ENCODE measurements at places on chromosomes 4 and X.
A peak's percentile ranks its signal among the peaks of the same experiment; 100 is the strongest.

DNA sequence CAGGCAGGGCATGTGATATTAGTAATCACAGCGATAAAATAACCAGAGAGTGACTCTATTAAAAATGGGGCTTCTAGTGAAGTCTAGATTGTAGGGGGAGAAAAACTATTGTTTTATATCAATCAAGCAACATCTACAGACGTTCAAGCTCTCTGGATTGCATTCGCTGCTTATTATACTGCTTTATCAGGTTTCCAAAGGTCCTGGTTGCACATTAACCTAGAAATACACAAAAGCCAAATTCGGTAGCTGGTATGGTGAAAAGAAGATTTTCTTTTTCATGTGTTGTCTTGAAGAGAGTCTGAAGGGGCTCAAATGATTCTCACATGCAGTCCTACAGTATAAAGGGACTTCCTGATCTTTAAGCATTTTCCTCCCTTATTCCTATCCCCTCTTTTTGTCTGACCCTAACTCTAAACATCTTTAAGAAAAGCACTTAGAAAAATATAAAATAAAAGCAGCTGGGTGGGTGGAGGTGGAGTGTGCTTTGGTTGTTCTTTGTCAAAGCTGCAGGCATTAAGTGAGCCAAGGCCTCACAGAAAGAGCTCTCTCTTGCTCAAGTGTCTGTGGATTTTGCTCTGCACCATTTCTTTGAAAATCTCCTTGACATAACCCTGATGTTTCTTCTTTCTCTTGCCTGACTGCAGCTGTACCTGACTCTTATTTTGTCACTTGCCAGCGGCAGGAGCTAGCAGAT lies 46.1 kb downstream of the MID1IP1 start:
- DNase-seq = no peak

- peak; percentile 43 for DNase-seq
Observed at GRCh38 chr4:157389741-157390140, 169.2 kb downstream of the GRIA2 start.

DNA sequence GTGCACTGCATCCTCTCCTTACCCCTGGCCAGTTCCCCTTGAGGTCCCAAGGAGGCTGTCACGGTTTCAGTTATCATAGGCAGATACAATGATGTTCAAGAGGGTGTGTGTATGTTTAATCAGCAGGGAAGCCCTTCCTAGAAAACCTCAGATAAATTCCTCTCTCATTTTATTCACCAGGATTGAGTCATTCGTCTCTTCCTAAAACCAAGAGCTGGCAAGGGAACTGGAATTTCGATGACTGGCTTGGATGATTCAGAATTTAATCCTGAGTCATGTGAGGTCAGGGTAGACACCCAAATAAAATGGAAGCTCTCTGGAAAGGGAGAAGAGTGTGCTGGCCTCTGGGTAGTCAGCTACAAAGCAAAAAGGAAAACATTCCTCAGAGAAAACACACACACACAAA lies 106.2 kb upstream of the RAPGEF2 start:
- peak; percentile 23 for DNase-seq

DNA sequence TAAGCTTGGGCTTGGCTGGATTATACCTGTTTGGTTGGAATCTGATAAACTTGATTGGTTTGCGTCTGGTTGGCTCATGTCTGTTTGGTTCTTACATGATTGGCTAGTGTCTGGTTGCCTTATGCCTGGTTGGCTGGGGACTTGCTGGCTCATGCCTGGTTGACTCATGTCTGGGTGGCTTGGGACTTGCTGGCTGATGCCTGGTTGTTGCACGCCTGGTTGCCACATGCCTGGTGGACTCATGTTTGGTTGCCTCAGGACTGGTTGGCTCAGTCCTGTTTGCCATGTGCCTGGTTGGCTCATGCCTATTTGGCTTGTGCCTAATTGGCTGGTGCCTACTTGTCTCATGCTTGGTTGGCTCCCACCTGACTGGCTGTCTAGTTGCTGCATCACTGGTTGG lies 104.5 kb downstream of the APOOL start:
- DNase-seq = no peak

- no peak for DNase-seq
Observed at GRCh38 chrX:30992381-30992904, 79.4 kb downstream of the FTHL17 start.

GRCh38 chr4:124189545-124189944 lies 523.0 kb downstream of the ANKRD50 start:
- DNase-seq = no peak

DNA sequence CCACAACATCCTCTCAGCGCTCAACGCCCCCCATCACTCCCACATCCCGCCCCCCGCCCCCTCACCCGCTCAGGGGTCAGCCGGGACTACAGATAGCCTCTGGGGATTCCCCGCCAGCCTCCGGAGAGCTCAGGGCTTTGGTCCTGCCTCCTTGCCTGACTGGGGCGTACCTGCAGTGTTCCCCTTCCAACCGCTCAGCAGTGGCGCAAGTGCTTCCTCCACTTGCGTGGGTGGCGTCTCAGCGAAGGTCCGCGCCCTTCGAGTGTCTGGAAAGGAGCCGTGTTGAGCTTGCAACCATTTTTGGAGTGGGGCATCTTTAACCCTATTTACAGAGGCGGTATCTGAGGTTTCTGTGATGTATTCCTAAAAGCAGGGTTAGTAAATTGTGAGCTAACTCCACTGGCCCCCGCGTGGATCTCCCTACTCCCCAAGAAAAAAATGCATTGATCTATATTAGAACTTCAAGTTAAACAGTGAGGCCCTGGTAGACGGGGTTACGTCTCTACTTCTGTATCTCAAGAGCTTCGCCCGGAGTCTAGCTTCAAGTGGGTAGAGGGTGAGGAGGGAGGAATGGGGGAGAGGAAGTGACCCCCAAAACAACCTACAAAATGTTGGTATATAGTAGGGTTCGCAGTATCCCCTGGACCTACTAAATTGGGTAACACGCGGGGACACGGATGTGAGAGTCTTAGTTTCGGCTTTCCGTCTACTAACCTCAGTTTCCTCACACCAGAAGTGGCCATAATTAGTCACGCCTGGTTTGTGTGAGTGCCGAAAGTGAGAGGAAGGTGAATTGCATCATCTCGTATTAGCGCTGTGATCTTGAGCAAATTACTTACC lies 16.1 kb downstream of the NKX3-2 start:
- no peak for DNase-seq

GRCh38 chr4:28435314-28435713 lies 1574.7 kb downstream of the STIM2 start:
- DNase-seq = peak; percentile 49

DNA sequence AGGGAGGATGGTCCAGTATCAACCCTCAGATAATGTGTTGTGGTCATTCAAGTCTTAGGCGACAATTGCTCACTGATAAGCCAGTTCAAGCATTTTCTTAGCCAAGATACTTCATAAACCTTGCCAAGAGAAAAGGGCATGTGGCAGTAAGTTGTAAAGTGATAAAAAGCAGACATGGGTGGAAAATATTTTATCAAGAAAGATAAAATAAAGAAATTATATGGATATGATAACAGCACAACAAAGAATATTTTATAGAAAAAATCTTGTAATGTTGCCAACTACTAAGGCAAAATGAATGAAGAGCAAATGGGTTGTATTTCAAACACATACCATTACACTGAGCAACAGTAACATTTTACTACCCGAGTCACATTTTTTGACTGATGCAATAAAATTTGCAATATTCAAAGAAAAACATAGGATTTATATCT lies 217.4 kb upstream of the PITX2 start:
- DNase-seq = no peak

GRCh38 chr4:74014332-74014731 lies 15.9 kb upstream of the CXCL5 start:
- no peak for DNase-seq

DNA sequence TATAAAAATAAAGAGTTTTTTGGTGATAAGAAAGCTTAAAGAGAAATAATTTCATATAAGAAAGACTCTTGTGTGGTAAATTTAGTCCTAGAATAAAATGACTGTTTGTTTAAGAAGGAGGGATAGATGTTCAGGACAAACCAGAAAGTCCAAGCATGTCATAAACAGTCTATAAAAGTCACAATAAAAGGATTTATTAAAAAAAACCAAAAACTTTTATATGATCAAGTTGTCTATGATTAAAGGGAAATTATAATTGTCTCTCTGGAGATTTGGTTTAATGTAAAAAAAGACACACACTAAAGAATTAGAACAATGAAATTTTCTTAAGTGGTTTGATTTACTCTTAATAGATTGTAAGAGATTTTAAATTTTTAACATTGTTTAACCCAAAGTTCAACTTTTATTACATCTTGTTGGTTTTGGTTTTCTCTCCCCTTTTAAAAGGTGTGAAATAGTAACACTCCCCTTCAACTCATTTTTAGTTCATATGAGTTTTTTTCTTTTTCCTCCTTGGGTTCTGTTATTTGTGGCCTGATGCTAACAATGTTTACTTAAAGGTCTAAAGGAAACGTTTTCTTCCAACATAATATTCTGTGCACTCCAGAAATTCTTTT lies 89.7 kb downstream of the PDHA2 start:
- no peak for DNase-seq

DNA sequence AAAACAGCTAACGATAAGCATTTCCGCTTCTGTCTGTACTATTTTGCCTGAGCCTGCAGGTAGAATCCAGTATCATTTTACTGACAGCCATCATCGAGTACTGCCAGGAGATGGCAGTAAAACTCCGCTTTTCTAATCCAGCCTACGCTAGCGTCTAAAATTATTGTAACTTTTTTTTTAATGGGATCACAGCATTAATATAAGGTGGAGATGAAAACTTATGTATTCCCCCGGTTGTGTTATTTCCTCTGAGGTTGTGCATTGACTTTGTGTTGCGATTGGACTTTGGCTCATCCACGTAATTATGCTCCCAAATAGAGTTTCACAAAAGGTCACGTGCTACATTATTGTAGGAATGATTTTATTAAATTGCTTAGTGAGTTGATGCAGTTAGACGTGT lies 248.1 kb downstream of the C4orf33 start:
- peak; percentile 51 for DNase-seq

- peak; percentile 18 for DNase-seq
Observed at GRCh38 chrX:8743126-8743732, 11.3 kb upstream of the ANOS1 start.

- DNase-seq = no peak
Observed at GRCh38 chr4:118762730-118763477, 73.0 kb downstream of the SEC24D start.

DNA sequence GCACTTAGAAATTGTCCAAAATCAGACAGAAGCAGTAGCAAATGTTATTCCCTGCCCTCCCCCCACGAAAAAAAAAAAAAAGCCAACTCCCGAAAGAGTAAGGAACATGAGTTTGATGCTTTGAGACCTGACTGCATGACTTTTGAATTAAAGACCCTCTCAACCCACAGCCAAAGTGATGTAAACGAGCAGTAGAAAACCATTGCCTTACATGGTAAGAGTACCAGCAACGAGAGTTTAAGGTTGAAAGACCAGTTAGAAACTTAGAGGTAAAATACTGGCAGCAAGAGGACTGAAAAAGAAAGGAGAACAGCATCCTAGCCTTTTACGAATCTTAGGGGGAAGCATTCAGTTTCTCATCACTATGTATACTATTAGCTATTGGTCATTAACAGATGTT lies 10.0 kb upstream of the ANXA10 start:
- no peak for DNase-seq

DNA sequence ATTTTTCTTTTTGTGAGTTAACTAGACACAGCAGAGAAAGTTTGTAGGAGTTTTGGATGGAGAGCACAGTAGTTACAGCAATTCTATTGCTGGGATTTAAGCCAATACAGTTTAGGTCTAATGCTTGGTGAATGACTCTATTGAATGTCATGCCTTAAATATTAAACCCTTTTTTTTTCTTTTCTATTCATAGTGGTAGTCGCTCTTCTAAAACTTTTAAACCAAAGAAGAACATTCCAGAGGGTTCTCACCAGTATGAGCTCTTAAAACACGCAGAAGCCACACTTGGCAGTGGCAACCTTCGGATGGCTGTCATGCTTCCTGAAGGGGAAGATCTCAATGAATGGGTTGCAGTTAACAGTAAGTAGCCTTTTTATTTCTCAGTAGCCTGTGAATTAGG lies 34.8 kb upstream of the DCK start:
- no peak for DNase-seq

DNA sequence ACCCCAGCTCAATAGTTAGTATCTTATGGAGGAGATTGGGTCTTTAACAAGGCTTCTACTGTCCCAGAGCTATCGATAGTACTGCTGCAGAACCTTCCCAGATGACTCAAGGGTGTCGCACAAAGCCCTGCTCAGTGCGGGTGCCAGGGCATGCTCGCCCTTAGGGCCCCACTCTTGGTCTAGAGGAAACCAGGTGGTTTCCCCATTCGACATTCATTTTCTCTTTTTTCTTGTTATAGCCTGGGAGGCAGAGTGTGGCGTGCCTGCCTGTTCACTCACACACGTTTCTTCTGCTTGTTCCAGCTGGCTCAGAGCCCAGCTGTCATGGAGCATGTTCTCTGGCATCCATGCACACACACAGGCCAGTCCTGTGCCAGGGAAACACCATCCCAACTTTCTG lies 144.5 kb downstream of the SMIM20 start:
- peak; percentile 78 for DNase-seq

DNA sequence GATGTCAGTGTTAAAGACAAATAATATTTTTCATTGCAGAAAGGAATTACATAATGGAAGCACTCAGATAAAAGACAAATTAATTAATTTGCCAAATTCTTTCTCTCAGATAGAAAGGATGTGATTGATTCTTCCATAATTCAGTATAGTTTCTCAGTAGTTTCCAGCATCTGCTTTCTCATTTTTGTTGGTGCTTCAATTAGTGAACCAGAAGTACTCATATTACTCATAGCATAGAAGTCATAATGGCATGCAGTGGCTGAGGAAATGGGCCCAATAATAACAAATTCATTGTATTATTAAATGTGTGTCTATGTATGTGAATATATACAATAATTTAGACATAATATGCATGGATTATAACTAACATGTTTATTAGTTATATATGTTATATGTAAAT lies 393.3 kb upstream of the TRAM1L1 start:
- no peak for DNase-seq

DNA sequence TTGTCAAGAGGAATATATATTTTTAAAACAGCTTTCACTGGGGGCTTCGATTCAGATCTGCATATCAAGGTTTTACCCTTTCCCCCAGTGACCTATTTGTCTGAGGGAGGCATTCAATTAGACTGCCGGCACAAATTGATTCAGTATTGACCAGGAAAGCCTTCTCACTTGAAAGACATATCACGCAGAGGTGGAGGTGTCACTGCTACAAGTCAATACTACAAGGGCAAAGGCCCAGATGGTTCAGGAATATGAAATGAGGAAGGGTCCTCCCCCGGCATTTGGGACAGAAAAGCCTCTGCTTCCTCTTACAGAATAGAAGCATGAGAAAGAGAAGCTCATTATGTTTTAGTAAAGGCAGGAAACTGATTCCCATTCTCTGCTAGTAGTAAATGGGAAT lies 383.6 kb downstream of the HNRNPD start:
- DNase-seq = no peak

GRCh38 chr4:66182636-66183035 lies 512.3 kb upstream of the EPHA5 start:
- no peak for DNase-seq

- DNase-seq = no peak
Observed at GRCh38 chrX:71162981-71163380, 18.3 kb downstream of the NLGN3 start.

DNA sequence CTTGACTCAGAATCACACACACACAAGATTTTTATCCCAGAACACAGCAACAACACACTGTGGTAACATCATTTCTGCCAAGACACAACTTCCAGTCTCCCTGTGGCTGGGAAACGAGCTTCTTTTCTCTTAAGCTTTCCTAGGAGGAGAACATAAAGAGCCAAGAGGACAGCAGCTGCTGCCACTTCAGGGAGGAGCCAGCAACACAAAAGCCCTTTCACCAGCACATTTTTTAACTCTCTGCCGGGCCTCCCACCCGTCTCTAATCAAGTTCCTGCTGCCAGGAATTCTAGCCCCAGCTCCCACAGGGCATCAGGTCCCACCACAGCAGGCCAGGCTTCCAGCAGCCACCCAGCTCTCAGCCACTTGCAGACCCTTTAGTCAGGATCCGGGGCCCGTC lies 22.4 kb downstream of the FAT1 start:
- peak; percentile 81 for DNase-seq

Data from right hindlimb (tissue), 1 donor.